Nucleus accumbens (tissue), 56 donors: ENCODE measurements at places on chromosomes 3 and 15.
A peak's percentile ranks its signal among the peaks of the same experiment; 100 is the strongest.

- no peak for DNase-seq
These were observed 96.4 kb downstream of the ANO10 start for GRCh38 chr3:43525386-43525785.

GRCh38 chr3:10761583-10761982, 54.4 kb upstream of the SLC6A11 start:
- DNase-seq, result no peak

GRCh38 chr3:129365296-129366136, 62.9 kb downstream of the EFCAB12 start:
- DNase-seq, result no peak

GRCh38 chr3:39542588-39542988, 75.1 kb downstream of the MOBP start:
- no peak for DNase-seq

- DNase-seq, result no peak
These were observed 337.2 kb upstream of the DNAJC19 start for GRCh38 chr3:181326637-181327223.

DNA sequence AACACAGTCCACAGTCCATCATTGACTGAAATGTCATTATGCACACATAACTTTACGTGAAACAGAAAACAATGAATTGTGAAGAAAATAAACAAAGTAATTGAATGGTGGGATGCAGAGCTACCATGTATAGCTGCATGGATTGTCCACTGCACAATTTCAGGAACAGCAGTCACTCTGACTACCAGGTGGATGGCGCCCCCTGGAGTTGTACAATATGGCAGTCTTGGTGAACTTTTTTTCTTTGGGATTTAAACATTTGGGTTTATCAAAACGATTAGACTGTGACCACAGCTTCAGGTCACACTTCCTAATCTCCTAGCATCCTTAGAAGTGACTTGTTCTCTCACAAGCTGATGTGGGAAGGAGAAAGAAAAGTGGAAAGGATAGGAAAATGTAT, 48.9 kb upstream of the TCF12 start:
- peak; percentile 26 for DNase-seq

- DNase-seq, result no peak
These were observed 8.7 kb downstream of the IMPG2 start for GRCh38 chr3:101311676-101312075.

- no peak for DNase-seq
These were observed 195.0 kb downstream of the RORA start for GRCh38 chr15:61033940-61034677.

GRCh38 chr15:22954798-22955543, 25.2 kb downstream of the CYFIP1 start:
- DNase-seq, result no peak

DNA sequence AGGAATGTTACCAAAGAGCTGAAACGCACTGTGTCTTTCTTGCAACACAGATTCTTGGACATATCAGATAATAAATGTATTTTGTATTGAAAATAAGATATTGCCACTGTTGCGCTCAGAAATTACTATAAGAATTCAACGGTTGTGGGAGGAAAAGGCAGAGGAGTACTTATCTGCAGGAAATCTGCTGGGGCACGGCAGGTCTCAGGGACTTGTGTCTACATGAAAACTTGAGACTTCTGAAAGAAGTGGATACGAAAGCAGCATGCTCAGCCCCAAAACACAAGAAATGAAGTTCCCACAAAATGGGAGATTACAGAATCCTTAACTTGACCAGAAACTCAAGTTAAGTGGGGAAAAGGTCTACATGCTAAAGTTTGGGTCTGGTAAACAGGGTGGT, 86.5 kb downstream of the IGSF11 start:
- no peak for DNase-seq

GRCh38 chr15:43769584-43770228, 7.1 kb downstream of the ELL3 start:
- peak; percentile 17 for DNase-seq

- no peak for DNase-seq
These were observed 70.1 kb upstream of the MEF2A start for GRCh38 chr15:99495430-99496301.

DNA sequence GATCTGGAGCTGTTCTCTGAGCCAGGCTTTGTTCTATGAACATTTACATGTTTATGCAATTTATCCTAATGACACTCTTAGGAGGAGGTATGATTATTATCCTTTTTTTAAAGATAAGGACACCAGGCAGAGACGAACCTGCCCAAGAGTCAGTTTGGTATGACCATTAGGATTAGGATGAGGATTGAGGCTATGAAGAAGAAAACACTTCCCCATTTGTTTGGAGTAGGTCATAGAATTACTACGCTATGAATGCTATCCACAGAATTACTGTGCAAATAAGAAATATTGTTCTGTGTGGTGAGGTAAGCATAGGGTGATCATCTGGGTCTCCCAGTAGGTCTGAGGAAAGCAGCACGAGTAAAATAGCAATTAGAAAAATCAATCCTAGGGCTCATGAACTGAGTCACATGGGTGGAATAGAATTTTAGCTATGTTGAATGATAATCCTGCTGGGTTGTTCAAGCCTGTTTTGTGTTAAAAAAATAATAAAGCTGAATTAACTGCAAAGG, 23.9 kb downstream of the EIF4E3 start:
- DNase-seq, result no peak

GRCh38 chr3:22045882-22046281, 294.9 kb upstream of the ZNF385D start:
- DNase-seq, result no peak

- DNase-seq, result peak; percentile 2
These were observed 186.7 kb downstream of the NSUN3 start for GRCh38 chr3:94249491-94250079.

DNA sequence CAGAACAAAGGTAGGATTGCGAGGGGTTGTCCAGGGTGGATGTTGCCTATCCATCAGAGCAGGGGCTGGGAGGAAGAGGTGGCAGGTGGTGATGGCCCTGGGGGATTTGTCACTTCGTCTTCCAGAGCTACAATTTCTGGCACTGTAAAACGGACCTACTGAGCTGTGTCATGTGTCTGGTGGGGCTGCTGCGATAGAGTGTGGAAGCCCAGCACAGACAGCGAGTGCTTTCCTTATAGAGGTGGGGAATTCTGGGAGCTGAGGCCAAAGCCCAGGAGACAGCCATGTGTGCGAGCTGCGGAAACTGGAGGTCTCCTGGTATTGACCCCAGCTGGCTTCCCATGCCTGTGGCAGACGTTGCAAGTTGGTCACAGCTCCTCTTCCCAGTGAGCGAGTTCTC, 61.2 kb upstream of the SEC22A start:
- DNase-seq, result no peak

GRCh38 chr3:183296944-183297343, 43.9 kb downstream of the B3GNT5 start:
- DNase-seq, result no peak

DNA sequence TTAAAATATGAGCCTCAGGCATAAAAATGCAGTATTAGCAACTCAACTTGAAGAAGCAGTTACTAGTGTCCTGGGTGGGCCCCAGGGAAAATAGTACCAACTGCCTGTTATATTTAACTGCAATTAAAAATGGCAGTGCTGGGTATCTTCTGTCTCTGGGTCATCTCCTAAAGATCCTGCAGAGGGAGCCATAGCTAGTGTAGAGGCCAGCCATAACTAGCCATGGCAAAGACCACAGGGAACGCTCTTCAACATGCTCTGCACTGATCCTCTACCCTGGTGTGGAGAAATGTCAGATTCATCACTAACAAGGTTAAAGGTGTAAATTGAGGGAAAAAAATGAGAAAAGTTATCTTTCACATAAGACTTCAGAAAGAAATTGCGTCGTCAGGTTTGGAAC, 181.3 kb downstream of the SNRPN start:
- no peak for DNase-seq

GRCh38 chr3:14202874-14203520, 24.4 kb downstream of the LSM3 start:
- no peak for DNase-seq

- DNase-seq, result no peak
These were observed 15.8 kb upstream of the ARHGEF26 start for GRCh38 chr3:154105218-154105975.

GRCh38 chr3:188739511-188739910, 432.3 kb upstream of the TPRG1 start:
- no peak for DNase-seq

- no peak for DNase-seq
These were observed 12.2 kb downstream of the PROS1 start for GRCh38 chr3:93961489-93961888.

GRCh38 chr3:41521010-41521655, 321.8 kb downstream of the CTNNB1 start:
- no peak for DNase-seq

GRCh38 chr3:188083011-188083410, 70.9 kb upstream of the LPP start:
- DNase-seq, result no peak

GRCh38 chr3:69696367-69696766, 42.9 kb upstream of the MITF start:
- no peak for DNase-seq

DNA sequence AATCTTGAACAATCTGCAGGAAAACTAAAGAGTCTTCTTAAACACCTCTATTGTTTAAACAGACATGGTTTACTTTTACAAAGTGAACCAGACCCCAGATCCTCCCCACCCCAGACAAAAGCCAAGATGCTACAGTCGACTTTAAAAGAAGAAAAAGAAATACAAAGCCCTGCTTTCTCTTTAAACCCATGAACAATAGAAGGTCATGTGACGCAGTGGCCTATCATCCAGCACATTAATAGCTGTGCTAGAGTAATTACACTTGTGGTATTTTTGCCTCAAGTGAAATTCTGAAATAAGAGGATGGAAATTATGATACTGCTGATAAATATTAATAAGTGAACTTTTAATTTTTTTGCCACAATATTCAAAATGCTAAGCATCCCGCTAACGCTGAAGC, 613.4 kb downstream of the FOXP1 start:
- no peak for DNase-seq

GRCh38 chr3:150925751-150926201, 20.5 kb upstream of the MINDY4B start:
- no peak for DNase-seq

DNA sequence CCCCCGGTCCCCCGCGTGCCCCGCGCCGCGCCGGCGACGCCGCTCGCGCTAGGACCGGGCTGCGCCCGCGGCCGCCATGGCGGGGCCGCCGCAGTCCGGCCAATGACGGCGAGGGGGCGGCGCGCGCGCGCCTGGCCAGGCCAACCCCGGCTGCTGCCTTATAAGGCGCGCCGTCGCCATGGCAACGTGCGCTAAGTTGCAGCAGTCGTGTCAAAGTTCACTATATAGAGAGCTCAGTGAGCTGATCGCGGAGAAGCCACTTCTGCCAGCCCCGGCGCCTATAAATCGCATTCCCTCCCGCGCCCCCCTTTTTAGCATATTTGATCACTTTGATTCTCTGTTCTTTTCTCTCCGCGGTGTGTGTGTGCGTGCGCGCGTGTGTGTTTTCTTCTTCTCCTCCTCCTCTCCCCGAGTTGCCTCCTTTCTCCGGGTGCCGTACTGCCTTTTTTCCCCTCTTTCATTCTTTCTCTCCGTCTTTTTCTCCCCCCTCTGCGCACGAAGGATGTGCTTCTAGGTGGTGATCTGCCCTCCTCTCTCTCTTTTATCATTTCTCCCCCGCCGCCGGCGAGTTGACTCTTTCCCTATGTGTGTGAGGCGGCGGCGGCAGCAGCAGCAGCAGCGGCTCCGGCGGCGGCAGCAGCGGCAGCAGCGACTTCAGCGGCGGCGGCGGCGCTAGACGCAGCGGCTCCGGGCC, at the start of gene NR2F2:
NR2F2 (plus strand) TSS at position 251 of the 694 bp plus-strand sequence. CDS start 1,406 bp downstream, outside the sequence.
- peak; percentile 11 for DNase-seq

DNA sequence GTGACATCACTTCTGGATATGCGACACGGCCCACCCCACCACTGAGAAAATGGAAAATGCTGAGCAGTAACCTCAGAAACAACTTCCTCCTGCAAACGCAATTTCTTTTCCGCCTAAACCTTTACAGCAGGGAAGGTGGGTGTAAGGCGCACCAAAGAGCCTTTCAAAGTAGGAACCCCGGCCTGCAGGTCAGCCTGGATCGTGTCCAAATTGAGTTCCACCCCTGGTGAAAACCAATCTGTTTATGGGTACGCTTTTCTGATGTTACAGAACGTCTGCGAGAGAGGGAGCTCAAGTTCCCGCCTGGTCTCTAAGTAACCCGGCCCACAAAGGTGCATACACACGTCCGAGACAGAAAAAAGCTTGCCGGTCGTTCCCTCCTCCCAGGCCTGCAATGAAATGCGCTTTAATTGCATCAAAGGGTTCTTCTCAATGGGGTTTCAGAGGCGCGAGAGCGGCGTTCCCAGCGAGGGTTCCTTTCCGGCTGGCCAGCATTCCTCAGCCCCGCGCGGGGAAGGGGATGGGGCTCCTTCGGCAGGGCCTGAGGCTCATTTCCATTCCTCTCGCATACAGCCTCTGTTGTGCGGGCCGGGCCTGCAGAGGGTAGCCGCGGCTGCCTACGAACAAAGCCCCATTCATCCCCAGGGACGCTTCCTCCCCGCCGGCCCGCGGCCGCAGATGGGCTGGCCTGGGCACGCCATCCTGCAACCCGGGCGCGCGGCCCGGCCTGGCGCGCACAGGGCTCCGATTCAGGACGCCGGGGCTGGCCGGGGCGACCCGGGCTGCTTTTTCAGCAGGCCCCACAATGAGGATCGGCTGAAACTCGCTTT, 138.1 kb downstream of the TMCO5A start:
- DNase-seq, result peak; percentile 92
